ENCODE measurements at places on chromosomes 11 and 22. TPM values are rescaled to one million over a fixed set of nuclear protein-coding genes. Genes with fewer than 3 reads are reported as not detected.

GRCh38 chr22:40441761-40442390 is 71.5 kb downstream of the SGSM3 start:
- H3K36me3 ChIP-seq: no peaks in the 10 kb centered on the region
- H3K27ac ChIP-seq: no peak overlapping the region
- H3K27me3 ChIP-seq: no peaks in the 10 kb centered on the region
- H3K4me3 ChIP-seq: no peak overlapping the region
- DNase-seq: no peak

- no peaks in the 10 kb centered on the region for H3K4me1 ChIP-seq
- no peak overlapping the region for H3K4me3 ChIP-seq
- H3K36me3 ChIP-seq: no peaks in the 10 kb centered on the region
- DNase-seq: no peak
- H3K27me3 ChIP-seq: no peaks in the 10 kb centered on the region
- H3K27ac ChIP-seq: no peak overlapping the region
Measured at GRCh38 chr11:74142624-74143023, 28.2 kb downstream of the C2CD3 start.

Gene CASP5
- not detected for total RNA-seq

Gene NPAS4
- 5.0 TPM for total RNA-seq

Gene SLC22A9
- not detected for total RNA-seq

Measured in ascending aorta (tissue), 2 donors.